ENCODE measurements at places on chromosomes 2 and 18.

DNA sequence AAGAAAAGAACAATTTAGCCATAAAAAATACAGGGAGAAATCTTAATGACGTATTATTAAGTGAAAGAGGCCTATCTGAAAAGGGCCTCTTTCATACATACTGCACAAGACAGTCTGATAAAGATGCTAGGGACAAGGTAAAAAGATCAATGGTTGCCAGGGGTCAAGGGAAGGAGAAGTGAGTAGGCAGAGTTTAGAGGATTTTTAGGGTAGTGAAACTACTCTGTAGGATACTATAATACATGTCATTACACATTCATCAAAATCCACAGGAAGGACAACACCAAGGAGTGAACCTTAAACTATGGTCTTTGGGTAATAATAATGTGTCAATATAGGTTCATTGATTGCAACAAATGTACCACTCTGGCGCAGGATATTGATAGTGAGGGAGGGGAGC lies 289.3 kb downstream of the FSIP2 start:
- no peak for DNase-seq

DNA sequence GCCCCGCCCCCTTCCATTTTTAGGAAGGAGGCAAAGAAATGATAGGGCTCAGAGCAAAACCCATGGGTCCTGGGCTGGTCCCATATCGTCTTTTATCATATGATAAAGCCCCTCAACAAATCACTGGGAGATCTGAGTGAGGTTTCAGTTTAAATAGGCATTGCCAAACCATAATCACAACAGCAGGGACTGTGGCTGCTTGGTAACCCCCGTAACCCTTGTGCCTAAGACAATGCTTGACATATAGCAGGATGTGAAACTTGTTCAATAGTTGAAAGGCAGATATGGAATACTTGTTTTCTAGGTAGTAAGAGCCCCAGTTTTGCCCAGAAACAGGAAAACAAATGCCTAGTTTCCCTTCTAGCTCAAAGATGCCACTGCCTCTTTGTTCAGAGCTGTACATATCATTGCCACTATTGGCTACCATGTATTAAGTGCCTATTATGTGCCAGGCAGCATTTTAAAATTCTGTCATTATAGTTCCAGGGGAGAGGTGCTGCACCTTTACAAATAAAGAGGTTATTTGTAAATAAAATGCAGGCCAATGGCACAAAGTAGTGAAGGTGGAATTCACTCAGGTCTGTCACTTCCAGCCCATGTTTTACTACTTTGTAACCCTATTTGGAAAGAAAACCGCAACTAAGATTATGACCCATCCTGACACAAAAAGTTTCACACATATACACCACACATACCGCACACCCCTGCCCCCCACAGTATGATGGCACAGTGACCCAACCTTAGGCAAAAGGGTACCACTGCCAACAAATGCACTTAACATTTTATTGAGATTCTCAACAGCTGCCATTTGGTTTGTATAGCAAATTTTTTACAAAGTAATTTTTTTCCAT lies 14.2 kb downstream of the NAGK start:
- DNase-seq, result no peak

DNA sequence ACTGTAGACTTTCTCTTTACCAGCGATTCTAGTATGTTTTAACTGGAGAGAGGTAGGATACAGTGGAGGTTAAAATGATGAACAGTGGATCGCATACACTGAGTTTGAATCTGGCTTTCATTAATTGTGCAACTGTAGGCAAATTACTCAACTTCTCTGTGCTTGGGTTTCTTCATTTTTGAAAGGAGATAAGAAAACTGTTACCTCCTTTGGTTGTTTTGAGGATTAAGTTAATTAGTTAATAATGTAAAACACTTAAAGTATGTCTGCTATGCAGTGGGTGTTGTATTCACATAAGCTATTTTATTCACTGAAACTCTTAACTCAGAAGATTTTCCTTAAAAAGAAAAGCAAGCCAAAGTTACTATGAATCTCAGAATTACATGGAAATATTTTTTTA lies 111.8 kb upstream of the CYP20A1 start:
- no peak for DNase-seq

DNA sequence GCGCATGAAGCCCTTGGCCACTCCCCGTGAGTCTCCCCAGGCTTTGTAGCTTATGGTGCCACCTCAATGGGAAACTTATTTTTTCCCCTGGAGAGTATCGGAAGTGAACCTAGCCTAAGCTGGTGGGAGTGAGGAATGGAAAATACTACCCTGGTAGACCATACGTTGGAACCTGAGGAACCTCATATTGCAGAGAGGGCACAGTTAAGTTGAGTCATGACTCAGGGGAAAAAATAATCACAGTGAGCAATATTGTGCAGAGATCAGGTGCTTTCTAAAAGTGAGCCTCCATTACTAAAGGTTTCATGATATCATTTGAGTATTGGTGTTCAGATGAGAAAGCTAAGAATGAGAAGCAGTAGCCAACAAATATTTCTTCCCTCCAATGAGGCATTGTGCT lies 360.5 kb upstream of the NT5C1B start:
- DNase-seq, result no peak

GRCh38 chr2:26576565-26577441 lies 64.4 kb downstream of the CIB4 start:
- no peak for DNase-seq

DNA sequence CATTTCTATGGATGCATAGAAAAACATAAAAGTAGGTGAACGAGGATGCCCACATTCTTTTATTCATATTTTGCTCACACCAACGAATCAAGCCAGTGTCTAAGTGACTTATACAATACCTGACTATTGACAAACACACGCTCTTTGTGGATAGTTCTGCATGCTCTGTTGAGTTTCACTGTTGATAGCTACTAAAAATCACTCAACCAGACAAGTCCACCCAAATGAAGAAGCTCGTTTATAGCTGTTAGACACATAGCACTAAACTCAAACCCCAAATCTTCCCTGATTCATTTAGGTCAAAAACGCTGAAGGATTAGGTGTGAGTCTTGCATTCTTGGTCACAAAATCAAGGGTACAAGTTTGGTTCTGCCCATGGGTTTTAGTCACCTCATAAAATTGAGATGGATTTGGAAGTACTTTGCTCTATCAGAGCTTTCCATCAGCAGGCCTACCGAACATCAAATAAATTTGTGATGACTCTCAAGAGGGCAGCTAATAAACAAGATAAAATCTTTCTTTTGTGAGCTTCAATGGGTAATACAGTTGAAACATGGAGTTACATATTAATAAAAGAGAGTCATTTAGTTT lies 92.7 kb upstream of the ETAA1 start:
- DNase-seq, result no peak

- no peak for DNase-seq
These were observed 23.7 kb upstream of the SMAD7 start for GRCh38 chr18:48974304-48975119.

DNA sequence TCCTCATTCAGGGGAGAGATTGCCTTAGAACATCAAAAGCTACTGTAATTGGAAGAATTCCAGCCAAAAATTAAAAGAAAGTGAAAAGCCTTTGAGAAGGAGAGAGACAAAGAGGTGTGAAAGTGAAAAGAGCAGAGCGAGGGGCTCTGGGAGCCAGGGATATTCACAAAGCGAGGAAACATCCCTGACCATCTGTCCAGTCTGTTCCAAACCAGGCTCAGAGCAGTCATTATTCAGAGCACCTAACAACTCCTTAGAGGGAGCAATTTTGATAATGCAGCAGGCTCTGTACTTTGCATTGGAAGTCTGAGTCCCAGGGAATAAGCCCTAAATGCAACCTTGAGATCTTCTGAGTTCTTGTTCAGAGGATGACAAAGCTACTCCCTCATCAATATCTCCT lies 119.1 kb upstream of the LYPD1 start:
- no peak for DNase-seq

GRCh38 chr2:85405201-85406059 lies 4.7 kb downstream of the CAPG start:
- peak; percentile 93 for DNase-seq

GRCh38 chr18:13375302-13376255 lies 157.0 kb downstream of the LDLRAD4 start:
- DNase-seq, result no peak

DNA sequence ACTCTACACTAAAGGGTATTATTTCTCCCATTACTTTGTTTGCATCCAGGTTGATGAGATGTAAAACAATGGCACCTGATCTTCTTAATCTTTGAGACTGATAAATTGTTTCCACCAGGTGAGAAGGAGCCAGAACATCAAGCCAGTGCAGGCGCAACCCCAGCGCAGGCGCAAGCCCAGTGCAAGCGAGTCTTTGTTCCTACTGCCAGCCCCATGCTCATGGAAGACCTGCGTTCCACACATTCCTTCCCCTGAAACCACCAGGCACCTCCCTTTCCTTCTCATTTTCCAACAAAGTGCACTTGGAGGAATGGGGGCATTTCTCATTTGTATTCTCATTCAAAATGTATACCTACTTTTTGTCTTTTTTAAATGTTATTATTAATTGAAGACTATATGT lies 188.7 kb upstream of the SMAD2 start:
- no peak for DNase-seq

DNA sequence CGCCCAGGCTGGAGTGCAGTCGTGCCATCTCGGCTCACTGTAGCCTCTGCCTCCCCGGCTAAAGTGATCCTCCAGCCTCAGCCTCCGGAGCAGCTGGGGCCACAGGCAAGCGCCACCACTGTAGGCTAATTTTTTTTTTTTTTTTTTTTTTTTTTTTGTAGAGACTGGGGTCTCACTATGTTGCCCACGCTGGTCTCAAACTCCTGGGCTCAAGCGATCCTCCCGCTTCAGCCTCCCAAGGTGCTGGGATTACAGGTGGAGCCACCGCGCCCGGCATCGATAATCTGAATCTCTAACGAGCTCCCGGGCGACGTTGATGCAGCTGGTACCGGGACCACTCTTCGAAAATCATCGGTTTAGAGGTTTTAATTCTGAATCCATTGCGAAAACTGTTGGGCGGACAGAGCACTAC lies 520 bp upstream of the CYP20A1 start:
- DNase-seq, result no peak

DNA sequence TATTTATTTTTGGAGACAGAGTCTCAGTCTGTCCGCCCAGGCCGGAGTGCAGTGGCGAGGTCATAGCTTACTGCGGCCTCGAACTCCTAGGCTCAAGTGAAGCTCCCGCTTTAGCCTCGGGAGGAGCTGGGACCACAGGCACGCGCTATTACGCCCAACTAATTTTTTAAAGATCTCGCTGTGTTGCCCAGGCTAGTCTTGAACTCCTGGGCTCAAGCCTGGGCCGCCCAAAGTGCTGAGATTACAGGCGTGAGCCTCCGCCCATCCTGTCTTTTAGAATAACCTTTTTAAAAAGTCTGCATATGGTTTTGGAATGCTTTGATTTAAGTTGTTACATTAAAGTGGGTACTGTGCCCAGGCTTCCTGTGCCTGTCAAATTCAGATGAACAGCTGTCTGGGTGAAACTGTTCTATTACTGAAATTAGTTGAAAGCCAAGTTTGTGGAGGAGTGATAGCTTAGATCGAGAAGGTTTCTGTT lies 944 bp downstream of the RAB3GAP1 start:
- DNase-seq, result no peak

DNA sequence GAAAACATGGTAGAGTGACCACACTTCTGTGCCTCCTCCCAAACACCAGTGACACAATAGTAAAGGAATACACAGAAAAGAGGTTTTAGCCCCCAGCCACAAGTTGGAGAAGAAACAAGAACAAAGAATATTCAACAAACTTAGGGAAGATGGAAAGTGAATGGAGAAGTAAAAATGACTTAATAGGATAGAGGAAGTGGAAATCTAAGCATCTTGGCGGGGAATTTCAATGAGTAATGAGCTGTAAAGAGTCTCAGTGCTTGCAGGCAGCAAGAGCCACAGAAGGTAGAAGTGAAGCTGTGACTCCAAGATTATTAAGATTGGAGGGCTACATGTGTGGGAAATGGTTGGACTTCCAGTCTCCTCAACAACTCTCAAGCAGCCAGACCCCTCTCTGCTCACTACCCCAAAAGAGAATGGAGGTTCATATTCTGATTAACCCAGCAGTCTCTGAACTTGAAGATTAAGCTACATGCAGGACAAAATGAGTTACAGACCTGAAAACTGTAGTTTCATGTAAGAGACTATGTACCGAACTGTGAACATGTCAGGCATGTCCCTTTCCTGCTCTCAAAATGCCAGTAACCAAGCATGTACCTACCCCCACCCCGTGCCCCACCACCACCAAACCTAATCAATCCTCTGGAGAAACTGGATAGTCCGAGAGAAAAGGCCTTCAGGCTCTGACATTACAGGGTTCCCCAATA lies 16.9 kb upstream of the HNRNPLL start:
- DNase-seq, result peak; percentile 73

DNA sequence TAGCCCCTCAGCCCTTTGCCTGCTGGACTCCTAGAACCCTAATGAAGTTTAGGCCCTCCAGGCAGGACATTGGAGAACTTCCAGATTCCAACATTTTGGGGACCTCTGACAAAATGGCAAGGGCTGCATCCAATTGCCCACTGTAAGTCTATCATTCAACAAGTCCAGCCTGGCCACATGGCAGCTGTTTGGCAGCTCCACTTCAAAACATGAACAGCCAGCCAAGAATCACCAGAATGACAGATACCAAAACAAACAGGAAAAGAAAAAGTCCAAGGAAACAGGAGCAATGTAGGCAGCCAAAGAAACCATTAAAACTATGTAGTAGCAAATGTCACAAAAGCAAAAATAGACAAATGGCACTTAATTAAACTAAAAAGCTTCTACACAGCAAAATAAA lies 25.5 kb downstream of the SLC4A5 start:
- no peak for DNase-seq

DNA sequence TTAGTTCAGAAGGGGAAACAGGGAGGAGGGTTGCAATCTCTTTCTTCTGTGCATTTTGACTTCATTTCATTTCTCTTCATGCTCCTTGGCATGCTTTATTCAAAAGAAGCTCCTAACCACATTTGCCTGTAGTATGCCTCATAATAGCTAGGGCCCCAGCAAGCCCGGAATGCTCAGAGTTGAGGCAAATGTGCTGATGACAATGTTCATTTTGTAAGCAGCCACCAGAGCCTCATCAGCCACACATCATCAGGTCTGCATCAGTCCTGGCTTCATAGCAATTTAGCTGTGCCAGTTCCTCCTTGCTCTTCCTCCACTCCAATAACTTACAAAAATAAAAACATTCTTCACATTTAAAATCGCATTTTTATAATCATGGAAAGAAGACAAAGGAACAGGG lies 65.4 kb upstream of the MMADHC start:
- DNase-seq, result no peak

All from GF-D8 (cell line).